ENCODE measurements at places on chromosomes 13 and 19. TPM values are rescaled to one million over a fixed set of nuclear protein-coding genes. Genes with fewer than 3 reads are reported as not detected.

CDX2 gene
- total RNA-seq, result not detected

GRCh38 chr13:111489301-111489700 lies 168.9 kb downstream of the TEX29 start:
- no peaks in the 10 kb centered on the region for H3K36me3 ChIP-seq
- H3K27ac ChIP-seq, result no peak overlapping the region
- H3K4me3 ChIP-seq, result no peak overlapping the region
- peaks cover 9% of the 10 kb centered on the region for H3K27me3 ChIP-seq
- DNase-seq, result no peak

DNA sequence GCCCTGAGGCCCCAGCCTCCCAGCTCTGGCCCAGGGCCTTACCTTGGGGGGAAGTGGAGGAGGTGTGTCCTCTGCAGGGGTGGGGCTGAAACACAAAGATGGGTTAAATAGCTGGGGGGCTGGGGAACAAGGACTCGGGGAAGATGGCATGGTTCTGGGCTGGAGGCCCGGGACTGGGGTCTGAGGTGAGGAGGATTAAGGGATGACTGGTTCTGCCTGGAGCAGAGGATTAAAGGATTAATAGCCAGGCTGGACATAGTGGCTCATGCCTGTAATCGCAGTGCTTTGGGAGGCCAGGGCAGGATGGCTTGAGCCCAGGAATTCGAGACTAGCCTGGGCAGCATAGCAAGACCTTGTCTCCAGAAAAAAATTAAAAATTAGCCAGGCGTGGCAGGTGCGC lies 11.6 kb downstream of the MAP4K1 start:
- H3K27ac ChIP-seq, result no peak overlapping the region
- H3K4me3 ChIP-seq, result no peak overlapping the region
- H3K4me1 ChIP-seq, result no peaks in the 10 kb centered on the region
- no peaks in the 10 kb centered on the region for H3K36me3 ChIP-seq
- DNase-seq, result no peak

JAK3 gene
- 35.9 TPM for total RNA-seq

- H3K4me1 ChIP-seq, result no peaks in the 10 kb centered on the region
- no peak for DNase-seq
- H3K4me3 ChIP-seq, result no peak overlapping the region
- no peaks in the 10 kb centered on the region for H3K27me3 ChIP-seq
These were observed 116.5 kb downstream of the GPC6 start for GRCh38 chr13:93343097-93343496.

DNA sequence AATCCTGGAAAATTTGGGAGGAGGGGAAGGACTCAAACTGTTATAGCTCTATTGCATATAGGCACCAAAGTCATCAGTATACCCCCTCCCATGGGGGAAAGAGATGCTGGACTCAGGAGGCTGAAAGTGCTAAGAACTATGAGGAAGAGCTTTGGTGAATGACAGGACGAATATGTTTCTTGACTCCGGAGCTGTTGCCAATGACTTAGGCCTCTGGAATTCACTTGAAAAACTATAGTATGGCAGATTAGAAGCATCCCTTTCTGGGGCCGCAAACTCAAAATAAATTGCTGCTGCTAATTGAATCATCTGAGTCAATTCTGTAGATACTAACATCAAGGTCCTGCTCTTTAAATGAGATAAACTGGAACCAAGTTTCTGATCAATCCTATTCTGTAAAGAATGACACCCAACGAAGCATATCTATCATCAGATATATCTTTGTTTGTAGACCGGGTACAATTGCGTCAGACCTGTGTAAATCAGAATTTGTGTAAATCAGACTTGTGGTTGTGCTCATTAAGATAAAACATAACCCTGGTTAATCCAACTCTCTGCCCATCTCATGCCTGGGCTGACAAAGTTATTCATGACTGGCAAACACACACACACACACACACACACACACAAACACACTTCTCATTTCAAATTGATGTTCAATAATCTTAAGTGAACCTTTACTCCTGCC lies 1793.8 kb upstream of the PCDH20 start:
- H3K36me3 ChIP-seq, result no peaks in the 10 kb centered on the region
- DNase-seq, result no peak
- no peaks in the 10 kb centered on the region for H3K4me1 ChIP-seq
- no peaks in the 10 kb centered on the region for H3K27me3 ChIP-seq
- no peak overlapping the region for H3K27ac ChIP-seq

Data from left lung (tissue), 14 donors.